Stimulated activated CD8-positive, alpha-beta memory T cell treated with anti-CD3 and anti-CD28 coated beads, Interleukin-4, amount 100 ng/mL, for 4 hours (primary cell): ENCODE measurements at places on chromosomes 1 and 21.

DNA sequence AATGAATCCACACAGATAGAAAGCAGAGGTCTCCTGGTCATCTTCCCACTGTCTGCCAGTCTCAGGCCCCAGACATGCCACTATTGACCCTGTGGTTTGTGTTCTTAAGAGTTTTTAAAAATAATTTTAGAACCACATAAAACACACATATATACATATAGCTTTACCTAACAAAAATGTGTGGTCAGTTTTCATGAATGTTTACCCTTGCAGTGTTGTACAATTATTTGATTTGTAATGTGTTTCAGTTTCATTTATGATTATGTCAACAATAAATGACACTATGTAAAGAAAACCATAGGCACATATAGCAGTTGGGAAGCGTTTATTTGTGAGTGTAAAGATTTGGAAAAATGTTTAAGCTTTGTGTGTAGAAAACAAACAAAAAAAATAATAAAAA lies 17.1 kb downstream of the CHAF1B start:
- no peak for DNase-seq

- no peak for DNase-seq
Observed at GRCh38 chr21:43956670-43957035, 55.5 kb upstream of the TRAPPC10 start.

- no peak for DNase-seq
Observed at GRCh38 chr1:58927722-58928085, 143.9 kb upstream of the JUN start.

- DNase-seq, result no peak
Observed at GRCh38 chr1:17156108-17156507, 36.9 kb upstream of the PADI2 start.
